Glutamatergic neuron (in vitro differentiated cells): ENCODE measurements at places on chromosomes 7 and 10.

DNA sequence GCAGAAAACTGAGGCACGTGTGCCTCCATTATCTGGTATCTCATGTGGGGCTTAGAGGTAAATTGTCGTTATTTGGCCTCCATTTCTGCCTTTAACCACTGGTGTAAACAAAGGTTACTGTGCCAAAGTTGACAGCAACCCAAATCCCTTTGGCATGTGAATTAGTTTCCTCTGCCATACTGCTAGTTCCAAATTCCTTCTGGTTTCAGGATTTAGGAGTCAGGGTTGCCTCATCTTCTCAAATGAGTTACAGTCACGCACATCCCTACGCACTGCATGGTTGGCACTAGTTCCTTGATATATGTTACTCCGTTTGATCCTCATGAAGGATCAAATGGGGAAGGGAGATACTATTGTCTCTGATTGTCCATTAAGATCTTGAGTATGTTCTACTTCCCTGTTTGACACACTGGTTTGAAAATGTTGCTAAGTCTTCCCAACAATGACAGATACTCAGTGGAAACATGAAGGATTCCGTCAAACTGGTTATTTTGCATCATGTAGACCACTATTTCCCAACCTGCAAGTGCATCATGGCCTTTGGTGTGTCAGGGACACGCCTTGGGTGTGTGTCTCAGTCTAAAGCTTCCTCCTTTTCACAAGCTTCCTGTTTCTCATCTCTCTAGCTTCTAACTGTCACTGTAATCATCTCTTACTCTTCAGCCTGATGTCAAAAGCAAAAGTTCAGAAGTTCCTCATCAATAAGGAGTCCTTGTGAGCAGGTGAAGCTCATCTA lies at the start of gene LIPN:
TSS of gene LIPN (plus strand) at position 655 of the 736 bp plus-strand sequence. CDS start 1,386 bp downstream, outside the sequence.
- no peak for DNase-seq
- H3K27ac ChIP-seq = no peak within 1 kb of the TSS
- H3K36me3 ChIP-seq = no peaks in the 10 kb centered on the region
- H3K4me3 ChIP-seq = no peak within 1 kb of the TSS
- no peaks in the 10 kb centered on the region for H3K27me3 ChIP-seq

- no peak overlapping the region for H3K4me3 ChIP-seq
- no peaks in the 10 kb centered on the region for H3K36me3 ChIP-seq
- H3K27ac ChIP-seq = no peak overlapping the region
- no peak for DNase-seq
- peaks cover 15% of the 10 kb centered on the region for H3K27me3 ChIP-seq
- peaks cover 6% of the 10 kb centered on the region for H3K4me1 ChIP-seq
Observed at GRCh38 chr7:26861050-26861449, 3.3 kb downstream of the SKAP2 start.

DNA sequence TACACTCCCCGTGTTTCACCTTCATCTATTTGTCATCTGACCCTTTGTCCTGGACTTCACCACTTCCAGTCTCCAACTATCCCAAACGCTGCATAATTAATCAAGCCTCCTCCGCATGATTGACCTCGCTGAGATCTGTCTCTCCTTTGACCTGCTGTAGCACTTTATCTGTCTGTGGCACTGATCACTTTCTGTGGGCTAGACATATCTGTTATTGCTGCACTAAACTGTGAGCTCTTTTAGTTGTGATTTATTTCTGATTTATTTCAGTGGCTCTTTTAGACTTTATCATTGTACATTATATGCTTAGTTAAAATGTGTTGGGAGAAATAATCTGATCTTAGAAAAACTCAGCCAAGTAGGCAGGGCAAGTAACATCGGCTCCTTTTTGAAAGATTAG lies 91.9 kb upstream of the GATA3 start:
- H3K27me3 ChIP-seq = no peaks in the 10 kb centered on the region
- H3K4me3 ChIP-seq = no peak overlapping the region
- H3K4me1 ChIP-seq = no peaks in the 10 kb centered on the region
- H3K36me3 ChIP-seq = peaks cover 6% of the 10 kb centered on the region
- H3K27ac ChIP-seq = no peak overlapping the region

DNA sequence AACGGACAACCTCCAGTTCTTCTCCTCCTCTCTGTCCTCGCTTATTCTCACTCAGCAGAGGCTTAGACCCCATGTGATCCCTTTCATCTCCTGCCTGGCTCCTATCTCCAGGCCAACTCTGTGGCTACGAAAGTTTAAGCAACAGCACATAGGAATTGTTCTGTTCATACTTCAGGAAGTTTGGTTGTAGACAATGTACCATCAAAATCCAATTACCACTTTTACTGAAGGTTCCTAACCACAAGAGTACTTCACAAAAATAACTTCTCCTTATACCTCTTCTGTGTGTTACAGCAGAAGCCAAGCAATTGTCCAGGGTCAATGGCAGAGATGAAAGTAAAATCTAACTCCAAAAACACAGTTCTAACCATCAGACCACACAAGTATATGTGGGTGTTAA lies 80.0 kb downstream of the SLC25A13 start:
- H3K27me3 ChIP-seq = no peaks in the 10 kb centered on the region
- H3K27ac ChIP-seq = no peak overlapping the region
- peaks cover 6% of the 10 kb centered on the region for H3K4me1 ChIP-seq
- no peaks in the 10 kb centered on the region for H3K36me3 ChIP-seq

DNA sequence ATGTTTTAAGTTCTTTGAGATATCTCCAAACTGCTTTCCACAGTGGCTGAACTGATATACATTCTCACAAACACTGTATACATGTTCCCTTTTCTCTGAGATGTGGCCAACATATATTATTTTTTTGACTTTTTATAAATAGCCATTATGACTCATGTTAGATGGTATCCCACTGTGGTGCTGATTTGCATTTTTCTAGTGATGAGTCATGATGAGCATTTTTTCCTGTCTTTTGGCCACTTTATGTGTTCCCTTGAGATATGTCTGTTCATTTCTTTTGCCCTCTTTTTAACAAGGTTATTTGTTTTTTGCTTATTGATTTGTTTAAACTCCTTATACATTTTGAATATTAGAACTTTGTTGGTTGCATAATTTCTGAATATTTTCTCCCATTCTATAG lies 1055.1 kb downstream of the NXPH1 start:
- DNase-seq = no peak
- no peaks in the 10 kb centered on the region for H3K36me3 ChIP-seq
- H3K27me3 ChIP-seq = no peaks in the 10 kb centered on the region
- H3K4me1 ChIP-seq = peaks cover 3% of the 10 kb centered on the region
- no peak overlapping the region for H3K27ac ChIP-seq

DNA sequence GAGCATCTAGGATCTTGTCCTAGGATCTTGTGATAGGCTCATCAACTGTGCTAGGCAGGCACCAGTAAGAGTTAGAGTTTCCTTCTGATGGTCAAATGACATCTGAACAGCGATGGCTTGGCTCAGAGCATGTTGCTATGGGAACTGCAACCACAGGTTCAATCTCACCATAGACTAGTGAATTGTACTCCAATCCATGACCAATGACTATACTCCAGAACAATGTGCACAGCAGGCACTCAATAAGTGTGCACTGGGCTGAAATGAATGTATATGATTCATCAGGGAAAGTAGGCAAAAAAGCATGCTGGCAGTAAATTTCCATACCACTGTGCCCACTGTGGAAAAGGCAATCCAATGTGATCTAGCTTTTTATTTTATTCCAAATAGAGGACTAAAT lies 163.6 kb upstream of the HPS1 start:
- H3K36me3 ChIP-seq = no peaks in the 10 kb centered on the region
- DNase-seq = no peak
- H3K27ac ChIP-seq = no peak overlapping the region
- no peak overlapping the region for H3K4me3 ChIP-seq
- H3K27me3 ChIP-seq = no peaks in the 10 kb centered on the region

DNA sequence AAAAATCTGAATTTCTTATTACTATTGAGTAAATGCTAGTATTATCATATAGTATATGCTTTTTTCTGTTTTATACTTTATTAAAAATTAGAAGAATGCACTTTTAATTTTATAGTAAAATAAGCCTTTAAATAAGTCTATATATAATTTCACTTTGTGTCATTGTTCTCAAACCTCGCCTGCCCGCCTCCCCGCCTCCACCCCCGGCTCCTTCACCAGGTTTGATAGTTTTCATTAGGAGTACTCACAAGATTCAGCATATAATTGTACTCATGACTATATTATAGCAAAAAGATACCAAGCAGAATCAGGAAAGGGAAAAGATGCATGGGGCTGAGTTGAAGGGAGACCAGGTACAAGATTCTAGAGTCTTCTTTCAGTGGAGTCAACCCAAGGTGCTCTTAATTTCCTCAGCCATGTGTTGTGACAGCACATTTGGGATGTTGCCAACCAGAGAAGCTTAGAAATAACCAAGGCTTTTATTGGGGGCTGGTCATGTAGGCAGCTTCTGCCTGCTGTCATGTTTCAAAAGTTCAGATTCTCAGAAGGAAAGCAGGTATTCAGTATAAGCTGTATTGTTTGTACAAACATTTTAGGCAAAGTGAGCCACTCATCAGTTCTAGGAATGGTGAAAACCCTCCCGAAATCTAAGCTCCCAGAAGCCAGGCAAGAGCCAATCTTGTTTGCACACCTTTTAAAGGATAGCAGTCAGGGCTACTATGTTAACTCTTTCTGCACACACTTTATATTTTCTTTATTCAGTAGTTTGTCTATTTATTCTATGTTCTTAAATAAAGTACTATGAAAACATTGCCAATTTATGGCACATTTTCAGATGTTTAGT lies 12.3 kb downstream of the NHLRC2 start:
- H3K4me3 ChIP-seq = no peak overlapping the region
- H3K4me1 ChIP-seq = no peaks in the 10 kb centered on the region
- no peaks in the 10 kb centered on the region for H3K27me3 ChIP-seq
- H3K27ac ChIP-seq = no peak overlapping the region

DNA sequence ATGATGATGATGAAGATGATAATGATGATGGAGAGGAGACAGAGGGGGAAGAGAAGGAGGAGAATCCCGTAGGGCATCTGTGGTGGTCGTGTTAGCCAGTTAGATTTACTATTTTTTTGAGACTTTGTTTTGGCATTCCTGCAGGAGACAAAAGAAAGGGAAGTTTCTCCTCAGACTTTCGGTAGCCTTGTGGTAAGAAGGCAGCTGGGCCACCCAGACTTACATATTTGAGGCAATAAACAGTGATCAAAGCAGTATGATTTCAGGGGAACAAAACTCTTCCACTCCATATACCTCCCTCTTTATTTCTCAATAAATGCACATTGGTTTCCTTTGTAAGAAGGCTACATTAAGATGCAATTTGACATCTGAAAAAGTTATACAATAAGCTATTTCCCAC lies 32.4 kb upstream of the BICC1 start:
- DNase-seq = no peak
- H3K36me3 ChIP-seq = no peaks in the 10 kb centered on the region
- H3K4me3 ChIP-seq = no peak overlapping the region
- no peaks in the 10 kb centered on the region for H3K4me1 ChIP-seq
- H3K27me3 ChIP-seq = no peaks in the 10 kb centered on the region

GRCh38 chr10:22427101-22427500 lies 81.8 kb downstream of the SPAG6 start:
- H3K27me3 ChIP-seq = no peaks in the 10 kb centered on the region
- DNase-seq = no peak
- no peaks in the 10 kb centered on the region for H3K36me3 ChIP-seq
- H3K4me1 ChIP-seq = peaks cover 9% of the 10 kb centered on the region
- no peak overlapping the region for H3K4me3 ChIP-seq
- H3K27ac ChIP-seq = no peak overlapping the region

DNA sequence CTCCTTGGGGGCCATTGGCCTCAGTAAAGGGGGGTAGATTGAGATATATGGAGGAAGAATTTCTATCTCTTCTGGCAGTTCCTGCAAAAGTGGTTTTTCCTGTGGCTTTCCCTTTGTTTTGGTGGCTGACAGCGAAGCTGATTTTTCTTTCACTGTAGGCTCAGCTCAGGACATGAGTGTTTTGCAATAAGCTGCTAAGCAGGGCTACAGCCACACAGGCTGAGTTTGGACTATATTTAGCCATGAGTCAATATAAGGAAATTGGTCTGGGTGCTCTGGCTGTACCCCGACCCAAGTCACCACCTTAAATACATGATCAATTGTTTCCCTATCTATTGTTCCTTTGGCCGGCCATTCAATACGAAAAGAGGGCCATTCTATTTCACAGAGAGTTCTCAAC lies 212.7 kb upstream of the KCND2 start:
- H3K27me3 ChIP-seq = peaks cover 2% of the 10 kb centered on the region
- no peak overlapping the region for H3K4me3 ChIP-seq
- no peak for DNase-seq
- H3K4me1 ChIP-seq = no peaks in the 10 kb centered on the region

DNA sequence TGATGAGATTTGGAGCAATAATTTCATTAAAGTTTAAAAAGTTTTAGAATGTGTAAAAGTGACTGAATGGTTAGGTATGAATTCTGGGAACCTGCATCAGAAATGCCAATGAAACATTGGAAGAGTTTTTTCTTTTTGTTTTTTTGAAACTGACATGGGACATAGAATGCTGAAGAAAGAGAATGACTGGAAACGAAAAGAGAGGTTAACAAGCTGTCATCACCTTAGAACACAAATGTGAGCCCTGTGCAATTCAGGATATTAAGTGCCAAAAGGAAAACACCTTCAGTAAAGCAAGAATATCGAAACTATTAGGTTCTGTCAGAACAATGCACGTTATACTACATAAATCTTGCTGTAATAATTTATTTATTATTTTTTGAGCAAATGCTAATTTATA lies 12.6 kb upstream of the EXOC4 start:
- no peaks in the 10 kb centered on the region for H3K36me3 ChIP-seq
- DNase-seq = no peak
- no peak overlapping the region for H3K4me3 ChIP-seq
